ENCODE measurements at places on chromosomes 11 and 22. TPM values are rescaled to one million over a fixed set of nuclear protein-coding genes. Genes with fewer than 3 reads are reported as not detected.

Gene ARSA
- total RNA-seq: 27.9 TPM

Gene ZP1
- total RNA-seq: not detected

Gene TRIM6
- total RNA-seq: 4.7 TPM

Gene PNPLA3
- total RNA-seq: 0.40 TPM

Gene PTPRCAP
- total RNA-seq: not detected

Gene UPK3A
- total RNA-seq: not detected

Gene SEC14L2
- total RNA-seq: 36.9 TPM

Gene UBQLNL
- total RNA-seq: not detected

Gene RFPL3
- total RNA-seq: not detected
